ENCODE measurements at places on chromosomes 7 and 10.

DNA sequence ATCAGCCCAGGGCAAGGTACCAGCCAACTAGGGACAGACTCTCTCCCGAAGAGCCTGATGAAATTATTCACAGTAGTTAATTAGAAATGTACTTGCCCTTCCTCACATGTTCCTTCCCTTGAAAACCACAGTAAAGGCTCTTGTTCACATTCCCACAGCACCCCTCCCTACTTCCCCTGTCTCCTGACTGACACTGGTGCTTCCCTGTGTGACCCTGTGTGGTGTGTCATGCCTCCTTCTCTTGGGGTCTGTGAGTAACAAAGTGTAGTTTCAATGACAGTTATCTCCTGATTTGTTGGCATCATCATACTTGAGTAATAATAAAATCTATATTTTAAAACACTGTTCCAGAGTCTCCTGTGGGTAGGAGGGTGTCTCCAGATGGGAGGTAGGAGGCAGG lies 209.7 kb downstream of the ABCA13 start:
- DNase-seq, result no peak

- no peak for DNase-seq
Measured at GRCh38 chr7:18976715-18977471, 140.5 kb downstream of the TWIST1 start.

GRCh38 chr10:3271354-3272115 lies 99.0 kb upstream of the PITRM1 start:
- no peak for DNase-seq

DNA sequence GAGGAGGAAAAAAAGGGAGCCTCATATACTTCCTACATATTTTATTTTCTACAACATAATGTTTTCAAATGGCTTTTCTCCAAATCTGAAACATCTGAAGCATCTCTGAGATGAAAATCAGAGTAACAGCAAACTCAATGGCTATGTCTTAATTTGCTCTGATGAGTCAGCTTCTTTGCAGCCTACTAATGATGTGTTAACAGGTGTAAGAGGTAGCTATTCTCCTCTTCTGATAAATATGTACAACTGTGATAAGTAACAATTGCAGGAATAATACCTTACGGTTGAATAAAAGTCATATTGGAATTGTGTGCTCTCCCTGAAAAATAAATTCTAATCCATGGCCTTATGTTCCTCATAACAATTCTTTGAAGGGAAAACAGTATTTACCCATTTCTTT lies 45.2 kb downstream of the GNAT3 start:
- no peak for DNase-seq

GRCh38 chr7:27586825-27587224 lies 75.9 kb downstream of the HIBADH start:
- DNase-seq, result no peak

GRCh38 chr10:57959318-57960006 lies 308.2 kb downstream of the IPMK start:
- DNase-seq, result no peak

- peak; percentile 64 for DNase-seq
Measured at GRCh38 chr7:64618785-64619456, 47.0 kb upstream of the ZNF107 start.

DNA sequence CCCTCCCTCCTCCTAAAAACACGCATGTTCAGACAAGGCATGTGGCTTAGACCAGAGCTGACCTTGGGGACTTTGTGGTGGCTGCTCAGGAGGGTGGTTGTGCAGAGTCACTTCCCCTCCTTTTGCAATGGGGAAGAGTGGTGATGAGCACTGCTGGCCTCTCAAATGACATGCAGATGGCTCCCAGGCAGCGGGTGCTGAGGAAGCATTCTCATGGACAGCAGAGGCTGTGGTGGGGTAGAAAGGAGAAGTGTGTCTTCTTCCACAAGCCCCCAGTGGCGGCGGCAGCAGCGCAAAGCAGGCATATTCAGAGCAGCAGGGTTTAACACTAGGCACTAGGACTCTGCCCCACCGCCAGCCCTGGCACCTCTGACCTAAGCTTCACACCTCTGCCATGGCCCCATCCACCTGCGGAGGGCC lies 105.9 kb upstream of the ANLN start:
- peak; percentile 39 for DNase-seq

GRCh38 chr7:29053105-29053872 lies 93.0 kb downstream of the CPVL start:
- no peak for DNase-seq

DNA sequence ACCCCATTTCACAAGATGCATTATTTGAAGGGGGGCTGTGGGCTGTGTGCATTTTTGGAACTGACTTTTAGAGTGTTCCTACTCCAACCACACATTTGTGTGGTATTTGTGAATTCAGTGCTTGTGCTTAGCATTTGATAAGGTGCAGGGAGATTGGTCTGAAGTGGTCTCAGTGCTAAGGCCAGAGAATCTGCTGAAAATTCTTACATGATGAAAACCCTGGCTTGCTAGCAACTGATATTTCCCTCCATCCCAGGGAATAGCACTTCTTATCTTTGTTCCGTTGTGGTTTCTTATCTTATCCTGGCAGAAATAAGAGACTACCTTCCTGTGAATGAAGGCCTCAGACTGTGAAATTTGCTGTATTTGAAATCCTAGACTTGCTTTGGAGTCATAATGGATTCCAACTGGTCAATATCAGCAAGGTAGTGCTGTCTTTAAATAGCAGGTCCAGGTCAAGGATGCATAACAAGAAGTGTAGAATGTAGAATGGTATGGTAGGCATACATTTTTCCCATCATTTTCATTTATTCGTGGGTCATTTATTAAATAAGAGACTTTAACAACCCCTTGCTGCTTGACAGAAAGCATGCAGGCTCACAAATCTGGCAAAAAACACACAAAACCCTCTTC lies 986.9 kb downstream of the REEP3 start:
- DNase-seq, result no peak

- no peak for DNase-seq
Measured at GRCh38 chr7:3630081-3630480, 329.0 kb downstream of the SDK1 start.

- DNase-seq, result no peak
Measured at GRCh38 chr10:28094121-28094520, 95.2 kb upstream of the ODAD2 start.

DNA sequence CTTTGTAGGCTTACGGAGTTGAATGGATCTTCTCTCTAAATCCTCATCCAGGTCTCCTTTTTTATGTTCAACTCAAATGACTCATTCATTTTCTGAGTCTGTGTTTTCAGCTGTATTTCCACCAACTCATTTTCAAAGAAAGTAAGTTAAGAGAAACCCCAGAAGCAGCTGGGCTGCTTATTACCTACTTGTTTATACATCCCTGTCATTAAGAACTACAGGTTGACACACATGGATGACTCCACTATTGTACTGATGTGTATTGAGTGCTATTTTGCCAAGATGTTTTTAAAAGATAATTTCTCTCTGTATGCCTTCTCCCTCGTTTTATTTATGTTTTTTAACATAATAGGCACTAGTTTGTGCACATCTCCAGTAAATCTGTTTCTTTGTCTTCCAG lies 41.9 kb downstream of the DGKI start:
- no peak for DNase-seq

DNA sequence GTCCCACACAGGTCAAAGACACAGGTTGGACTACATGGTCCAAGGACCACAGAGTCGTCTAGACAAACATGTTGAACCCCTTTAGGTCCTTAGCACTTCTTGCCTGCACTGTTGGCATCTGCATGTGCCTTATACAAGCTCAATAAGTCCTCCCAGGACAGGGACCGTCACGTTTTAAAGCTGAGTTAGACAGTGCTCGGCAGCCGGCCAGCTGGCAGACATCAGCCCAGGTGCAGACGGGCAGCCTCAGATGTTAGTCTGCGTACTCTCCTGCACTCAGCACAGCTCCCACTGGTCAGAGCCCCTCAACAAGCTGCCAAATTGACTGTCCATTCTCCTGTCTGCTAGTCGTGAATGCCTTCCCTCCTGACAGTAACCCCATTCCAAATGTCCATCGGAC lies 34.9 kb downstream of the PARP12 start:
- no peak for DNase-seq

DNA sequence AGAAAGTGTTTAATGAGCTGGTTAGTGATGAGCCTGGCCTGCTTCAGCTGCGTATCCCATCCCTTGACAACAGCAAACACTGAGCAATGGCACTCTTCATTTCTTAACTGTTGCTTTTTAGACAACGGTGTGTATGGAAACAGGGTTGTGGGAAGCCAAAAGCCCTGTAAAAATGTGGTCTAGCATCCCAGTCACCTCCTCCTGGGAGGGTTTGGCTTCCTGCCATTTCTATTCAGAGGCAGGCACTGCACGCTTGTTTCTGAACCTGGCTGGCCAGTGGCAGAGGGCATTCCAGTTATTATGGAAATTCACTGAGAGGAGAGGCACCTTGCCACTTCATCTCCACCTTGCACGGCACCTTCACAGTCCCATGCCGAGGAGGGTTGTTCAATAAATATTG lies 123.0 kb upstream of the ADARB2 start:
- no peak for DNase-seq

GRCh38 chr10:127020260-127020659 lies 115.0 kb downstream of the DOCK1 start:
- DNase-seq, result no peak

GRCh38 chr10:120593693-120594092 lies 136.7 kb downstream of the PLPP4 start:
- DNase-seq, result no peak

Measured in CD4-positive, alpha-beta T cell treated with Interleukin-12 subunit alpha and Interleukin-12 subunit beta, for 1 hour (primary cell).